Activated gamma-delta T cell treated with Interleukin-2 at 50 U/mL for 16 hours (primary cell): ENCODE measurements at places on chromosomes 1 and 21.

- DNase-seq: no peak
Observed at GRCh38 chr1:178614286-178614685, 101.4 kb downstream of the TEX35 start.

DNA sequence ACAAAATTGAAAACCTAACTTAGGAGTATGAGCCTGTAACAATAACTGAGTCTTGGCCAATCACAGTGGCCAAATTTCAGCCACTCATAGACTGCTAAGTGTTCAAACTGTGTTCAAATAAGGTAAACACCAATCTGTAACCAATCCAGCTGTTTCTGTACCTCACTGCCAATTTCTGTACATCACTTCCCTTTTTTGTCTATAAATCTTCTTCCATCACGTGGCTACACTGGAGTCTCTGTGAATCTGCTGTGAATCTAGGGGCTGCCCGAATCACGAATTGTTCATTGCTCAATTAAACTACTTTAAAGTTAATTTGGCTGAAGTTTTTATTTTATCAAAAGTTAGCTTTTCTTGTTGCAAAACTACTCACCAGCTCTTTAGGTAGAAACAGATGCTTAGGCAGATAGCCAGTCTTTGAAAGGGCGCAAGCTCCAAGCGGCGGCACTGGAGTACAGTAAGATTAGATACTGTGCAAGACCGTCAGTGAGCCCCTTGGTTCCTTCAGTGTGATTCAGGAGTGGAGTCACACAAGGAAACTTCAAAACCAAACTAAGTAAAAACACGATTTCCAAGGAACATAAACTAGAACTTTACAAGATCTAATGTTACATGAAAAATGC is 43.2 kb upstream of the ADGRL2 start:
- DNase-seq: no peak

DNA sequence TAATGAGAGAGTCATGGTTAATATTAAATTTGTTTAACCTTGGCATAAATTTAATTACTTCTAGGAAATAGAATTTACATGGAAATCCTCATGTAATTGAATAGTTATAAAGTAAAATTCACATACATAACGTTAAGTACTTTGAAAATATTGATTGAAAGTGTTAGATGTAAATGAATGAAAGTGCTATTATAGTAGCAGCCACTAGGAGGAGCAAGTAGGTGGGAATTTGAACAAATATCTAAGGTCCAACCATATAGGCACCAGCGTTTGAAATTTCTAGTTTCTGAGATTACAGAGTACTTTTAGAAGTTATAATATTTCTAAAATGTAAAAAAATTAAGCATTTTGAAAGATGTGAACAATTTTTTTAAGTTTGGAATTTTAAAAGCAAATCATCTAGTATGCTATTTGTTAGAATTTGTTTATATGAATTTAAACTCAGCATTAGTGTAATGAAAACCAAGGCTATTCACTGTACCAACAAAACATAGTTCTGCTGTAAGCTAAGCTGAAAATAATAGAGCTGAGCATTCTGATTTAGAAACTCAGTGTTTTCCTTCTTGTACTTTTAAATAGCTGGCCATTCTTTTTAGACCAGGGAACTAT is 3.3 kb downstream of the B3GALT2 start:
- no peak for DNase-seq

DNA sequence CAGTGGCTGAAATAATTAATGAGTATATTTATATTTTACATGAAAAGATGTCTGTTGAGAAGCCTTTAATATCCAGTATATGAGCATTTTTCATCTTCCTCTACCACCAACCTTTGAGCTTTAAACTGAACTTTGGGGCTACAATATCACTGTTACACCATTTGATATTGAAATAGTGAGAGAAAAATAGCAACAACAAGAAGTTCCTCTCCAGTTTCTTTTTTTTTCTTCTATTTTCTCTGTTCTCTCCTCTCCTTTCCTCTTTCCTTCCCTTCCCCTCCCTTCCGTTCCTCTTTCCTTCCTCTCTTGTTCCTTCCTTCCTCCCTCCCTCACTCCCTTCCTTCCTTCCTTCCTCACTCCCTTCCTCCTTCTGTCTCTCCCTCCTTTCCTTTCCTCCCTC is 1591.4 kb downstream of the PLA2G4A start:
- no peak for DNase-seq

GRCh38 chr1:228987736-228988506 is 252.6 kb downstream of the RHOU start:
- DNase-seq: no peak

GRCh38 chr1:216805953-216806352 is 82.7 kb upstream of the ESRRG start:
- no peak for DNase-seq

GRCh38 chr1:182229921-182230491 is 161.6 kb downstream of the GLUL start:
- DNase-seq: no peak

- DNase-seq: peak; percentile 61
Observed at GRCh38 chr1:31663622-31664452, 19.2 kb upstream of the PEF1 start.

- no peak for DNase-seq
Observed at GRCh38 chr1:113742515-113742914, 16.8 kb downstream of the PHTF1 start.

- DNase-seq: no peak
Observed at GRCh38 chr1:55713516-55713915, 498.4 kb upstream of the USP24 start.

GRCh38 chr1:67371681-67372080 is 58.5 kb downstream of the SERBP1 start:
- DNase-seq: no peak

GRCh38 chr1:59061876-59062275 is 235.0 kb upstream of the FGGY start:
- no peak for DNase-seq

- no peak for DNase-seq
Observed at GRCh38 chr1:91440847-91441246, 36.2 kb upstream of the HFM1 start.

DNA sequence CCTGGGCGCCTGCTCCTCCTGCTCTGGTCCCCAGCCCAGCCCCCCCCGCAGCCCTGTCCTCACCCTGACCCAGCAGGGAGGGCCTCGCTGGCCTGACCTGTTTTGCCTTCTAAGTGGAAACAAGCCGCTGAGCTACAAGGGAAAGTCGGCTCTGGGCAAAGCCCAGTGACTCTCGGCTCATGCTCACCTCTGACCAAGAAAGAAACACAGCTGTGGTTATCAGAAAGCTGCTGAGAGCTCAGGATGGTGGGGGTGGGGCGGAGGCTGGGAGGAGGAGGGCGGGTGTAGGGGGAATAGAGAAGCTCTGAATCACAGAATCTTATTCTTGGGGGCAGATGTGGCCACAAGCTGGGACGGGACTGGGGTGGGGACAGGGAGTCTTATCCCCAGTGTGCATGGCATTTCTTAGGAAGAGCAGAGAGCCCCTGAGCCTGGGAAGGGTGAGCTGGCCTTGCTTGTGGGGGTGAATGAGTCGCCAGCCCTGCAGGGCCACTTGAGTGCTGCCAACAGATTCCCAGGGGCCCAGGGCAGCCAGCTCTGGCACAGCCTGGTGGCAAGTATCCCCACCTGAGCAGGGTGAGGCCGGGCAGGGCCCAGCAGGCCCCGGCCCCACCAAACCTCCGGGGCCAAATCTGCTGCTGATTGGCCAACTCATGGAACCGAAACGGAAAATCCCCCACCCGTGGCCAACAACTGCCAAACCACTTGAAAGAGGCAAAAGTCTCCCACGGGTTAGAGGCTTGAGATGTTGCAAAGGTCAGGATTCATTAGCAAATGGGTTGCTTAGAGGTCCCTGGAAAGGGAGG is 120.6 kb downstream of the SPSB1 start:
- DNase-seq: peak; percentile 31

GRCh38 chr1:177495878-177496277 is 325.1 kb downstream of the BRINP2 start:
- no peak for DNase-seq

DNA sequence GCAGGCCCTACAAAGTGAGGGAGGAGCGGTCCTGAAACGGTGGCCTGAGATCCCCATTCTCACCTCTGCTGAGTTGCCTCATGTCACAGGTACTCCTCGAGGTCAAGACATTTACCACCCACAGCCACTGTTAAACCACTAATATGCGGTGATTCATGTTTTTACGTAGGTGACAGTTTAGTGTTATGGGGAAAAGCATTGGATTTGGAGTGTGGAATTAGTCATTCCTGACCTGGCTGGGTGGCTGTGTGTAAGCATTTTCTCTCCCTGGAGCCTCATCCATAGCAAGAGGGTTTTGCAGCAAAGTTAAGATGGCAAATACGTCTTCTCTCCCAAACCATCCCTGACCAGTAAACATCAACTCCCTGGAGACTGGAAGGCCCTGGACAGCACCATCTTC is 57.8 kb upstream of the KCNJ6 start:
- no peak for DNase-seq

DNA sequence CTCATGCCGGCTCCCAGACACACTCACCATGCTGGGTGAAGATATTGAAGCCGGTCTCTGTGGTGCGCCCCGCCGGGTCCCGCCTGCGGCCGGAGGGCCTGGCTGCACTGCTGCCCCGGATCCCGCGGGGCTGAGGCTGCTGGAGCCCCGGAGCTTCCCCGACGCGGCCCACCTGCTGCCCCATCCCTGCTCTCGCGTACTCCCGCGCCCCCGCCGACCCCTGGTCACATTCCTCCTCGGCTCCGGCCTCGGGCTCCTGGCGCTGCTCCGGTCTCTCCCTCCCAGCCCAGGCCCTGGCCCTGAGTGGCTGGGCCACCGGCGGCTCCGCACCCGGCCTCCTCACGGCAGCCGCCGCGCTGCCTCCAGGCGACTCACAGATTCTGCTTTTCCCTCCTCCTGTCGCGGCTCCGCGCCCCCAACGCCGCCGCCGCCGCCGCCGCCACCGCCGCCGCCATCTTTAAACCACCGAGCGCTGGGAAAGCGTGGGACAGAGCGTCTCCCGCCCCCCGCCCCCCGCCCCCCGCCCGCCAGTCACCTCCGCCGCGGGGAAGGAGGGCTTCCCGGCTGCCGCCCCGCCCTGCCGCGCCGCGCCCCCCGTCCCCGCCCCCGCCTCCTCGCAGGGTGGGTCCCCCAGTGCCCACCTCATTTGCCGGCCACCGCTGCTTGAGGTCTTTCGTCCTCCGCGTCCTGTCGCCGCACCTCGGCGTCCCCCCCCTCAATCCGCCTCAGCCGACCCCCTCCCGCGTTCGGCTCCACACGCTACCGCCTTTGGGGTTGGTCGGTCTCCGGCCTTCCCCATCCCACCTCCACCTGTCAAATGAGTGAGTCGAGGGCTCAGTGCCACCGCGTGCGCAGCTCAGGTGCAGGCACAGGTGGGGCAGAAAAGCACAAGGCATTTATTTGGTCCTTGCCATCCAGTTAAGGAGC is at the start of gene ABL2:
ABL2 (minus strand) TSS at position 464 of the 927 bp plus-strand sequence; CDS start at position 184, 280 bp downstream.
- peak; percentile 32 for DNase-seq

DNA sequence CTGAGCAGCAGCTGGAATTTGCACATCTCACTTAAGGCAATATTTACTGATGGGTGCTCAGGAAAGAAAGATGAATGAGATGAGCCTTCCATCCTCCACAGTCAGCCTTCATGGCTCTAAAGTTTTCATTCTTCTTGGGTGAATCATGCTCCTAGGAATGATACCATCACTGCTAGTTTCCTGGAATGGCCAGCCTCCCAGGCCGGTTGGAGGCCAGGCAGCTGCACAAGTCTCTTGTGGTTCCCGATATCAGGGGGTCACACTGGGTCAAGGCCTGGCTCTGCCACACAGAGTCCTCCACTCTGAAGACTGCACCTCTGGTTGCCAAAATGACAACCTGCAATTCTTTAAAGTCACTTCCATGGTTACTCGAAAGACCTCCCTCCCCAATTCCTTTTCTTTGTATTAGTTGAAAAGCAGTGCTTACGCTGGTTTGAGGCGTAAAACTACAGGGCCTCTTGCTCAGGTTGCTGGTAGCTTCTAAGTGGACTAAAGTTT is 46.2 kb upstream of the PALMD start:
- DNase-seq: no peak

- no peak for DNase-seq
Observed at GRCh38 chr1:151372058-151372934, at the start of gene SELENBP1. TSS of gene SELENBP1 (minus strand) at chr1:151372705. CDS start at chr1:151372641, 64 bp downstream.

DNA sequence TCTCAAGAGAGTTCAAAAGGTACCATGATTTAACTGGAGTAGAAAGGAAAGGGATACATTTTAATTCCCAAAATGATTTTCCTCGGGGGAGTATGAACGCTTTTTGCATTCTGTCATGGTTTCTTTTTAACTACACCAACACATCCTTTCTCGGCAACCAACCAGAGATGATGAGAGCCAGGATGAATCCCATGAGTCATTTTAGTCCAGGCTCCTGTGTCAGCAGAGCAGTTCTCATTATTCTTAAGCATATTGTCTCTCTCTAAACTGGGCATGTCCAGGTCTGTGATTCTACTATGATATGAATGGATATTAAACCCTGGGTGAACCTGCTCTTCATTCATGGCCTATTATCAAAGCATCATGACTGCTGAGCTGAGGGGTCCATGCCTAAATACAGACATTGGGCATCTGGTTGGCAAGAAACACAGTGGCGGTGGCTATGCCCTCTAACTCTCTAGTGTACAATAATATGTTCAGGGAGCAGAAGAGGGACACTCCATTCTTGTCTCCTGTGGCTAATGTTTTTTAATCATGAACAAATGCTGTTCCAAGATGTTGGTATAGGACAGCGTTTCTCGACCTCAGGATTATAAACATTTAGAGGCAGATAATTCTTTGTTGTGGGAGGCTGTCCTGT is 124.3 kb upstream of the ESRRG start:
- no peak for DNase-seq

- peak; percentile 81 for DNase-seq
Observed at GRCh38 chr1:45014321-45015028, 2.4 kb downstream of the UROD start.

- DNase-seq: no peak
Observed at GRCh38 chr1:182766881-182767645, 22.5 kb upstream of the NPL start.

GRCh38 chr21:21682172-21682571 is 684.0 kb downstream of the NCAM2 start:
- DNase-seq: no peak

DNA sequence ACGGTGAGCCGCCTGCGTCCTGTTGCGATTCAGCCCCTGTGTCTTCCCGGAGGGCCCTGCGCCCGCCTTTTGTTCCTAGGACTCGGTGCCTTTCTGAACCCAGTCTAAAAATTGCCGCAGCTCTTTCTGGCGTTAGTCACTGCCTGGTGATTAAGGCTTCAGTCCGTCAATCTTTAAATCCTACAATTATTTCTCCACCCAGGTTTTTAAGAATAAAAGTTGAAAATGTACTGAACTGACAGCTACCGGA is 16.2 kb upstream of the PDXK start:
- DNase-seq: no peak

DNA sequence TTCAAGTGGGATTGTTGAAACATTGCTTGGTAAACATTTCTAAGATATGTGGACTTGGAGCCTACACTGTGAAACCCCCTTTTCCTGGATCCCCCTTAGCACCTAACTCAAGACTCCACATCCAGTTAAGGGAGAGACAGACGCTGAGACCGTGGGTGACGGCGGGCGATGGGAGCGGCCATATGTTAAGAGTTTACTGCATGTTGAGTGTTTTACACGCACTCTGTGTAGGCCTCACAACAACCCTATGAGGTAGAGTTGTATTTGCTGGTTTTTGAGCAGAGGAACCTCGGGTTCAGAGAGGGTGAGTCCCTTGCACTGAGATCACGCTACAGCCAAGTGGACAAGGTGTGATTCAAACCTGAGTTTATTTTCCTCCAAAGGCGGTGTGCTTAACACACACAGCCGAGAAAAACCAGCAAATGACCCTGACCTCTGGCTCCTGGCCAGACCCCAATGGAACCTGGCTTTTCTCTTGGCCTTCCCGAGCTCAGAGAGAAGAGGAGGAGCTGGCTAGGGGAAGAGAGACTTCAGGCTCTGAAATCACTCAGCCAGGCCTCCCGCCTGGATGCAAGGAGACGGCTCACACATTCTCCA is 46.9 kb upstream of the GOLT1A start:
- no peak for DNase-seq
